ENCODE measurements at places on chromosomes 1 and 21.

GRCh38 chr1:108880850-108881249 is 4.1 kb downstream of the GPSM2 start:
- no peak for DNase-seq

- DNase-seq: no peak
These were observed 68.2 kb upstream of the KCNJ6 start for GRCh38 chr21:37984416-37984815.

DNA sequence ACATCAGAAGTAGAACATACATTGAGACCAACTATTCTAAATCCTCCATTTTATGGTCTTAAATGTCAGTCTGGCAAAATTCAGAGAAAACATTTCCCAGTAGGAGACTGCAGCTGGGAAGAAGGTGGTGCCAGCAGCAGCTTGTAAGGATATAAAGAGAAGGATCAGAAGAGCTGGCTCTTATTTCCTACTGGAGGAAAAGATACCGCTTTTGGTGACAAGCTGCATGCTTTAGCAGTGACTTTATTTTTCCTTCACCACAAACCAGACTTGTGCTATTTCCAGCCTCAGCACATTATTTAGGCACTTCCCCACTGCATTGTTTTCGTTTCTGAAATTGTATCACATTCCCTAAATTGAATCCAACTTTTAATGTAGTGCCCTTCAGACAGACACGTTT is 28.4 kb downstream of the RNF11 start:
- DNase-seq: no peak

- no peak for DNase-seq
These were observed 36.7 kb downstream of the PARP1 start for GRCh38 chr1:226371027-226371694.

Measured in activated CD8-positive, alpha-beta memory T cell treated with anti-CD3 and anti-CD28 coated beads for 1 hour (primary cell).